A172 (cell line): ENCODE measurements at places on chromosomes 5 and 9.

DNA sequence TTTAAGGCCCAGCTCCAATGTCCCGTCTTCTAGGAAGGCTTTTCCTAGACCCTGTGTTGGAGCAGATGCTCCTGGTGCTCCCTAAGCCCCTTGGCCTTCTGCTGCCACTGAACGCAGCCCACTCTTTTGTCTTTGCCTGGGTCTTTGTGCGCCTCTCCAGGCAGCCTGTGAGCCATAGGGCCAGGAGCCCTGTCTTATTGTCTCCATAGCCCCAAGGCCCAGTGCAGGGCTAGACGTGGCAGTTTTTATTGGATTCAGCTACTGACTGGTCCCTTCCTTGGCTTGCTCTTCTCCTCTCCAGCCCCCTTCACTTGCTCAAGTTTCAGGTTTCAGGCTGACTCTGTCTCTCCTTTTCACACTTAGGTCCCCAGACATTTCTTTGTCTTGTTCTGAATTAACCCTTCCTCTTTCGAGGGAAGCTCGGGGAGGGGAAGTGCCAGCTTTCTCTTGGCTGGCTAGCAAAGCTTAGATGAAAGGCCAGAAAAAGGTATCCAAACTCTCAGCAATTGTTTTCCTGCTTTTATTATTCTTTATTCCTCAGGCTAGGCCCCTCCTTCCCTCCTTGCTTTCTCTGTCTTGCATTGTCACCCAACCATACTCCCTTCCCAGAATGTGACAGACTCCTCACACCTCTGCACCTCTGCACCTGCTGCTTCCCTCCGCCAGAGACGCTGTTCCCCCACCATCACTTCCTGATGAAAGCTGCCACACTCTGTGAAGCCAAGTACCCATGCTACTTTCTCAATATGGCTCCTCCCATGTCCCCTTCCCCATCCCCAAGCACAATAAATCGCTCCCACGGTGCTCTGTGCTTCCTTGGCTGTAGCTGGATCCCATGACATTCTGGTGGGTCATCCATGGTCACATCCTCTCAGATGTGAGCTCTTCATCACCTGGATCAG is 101.6 kb upstream of the CPEB4 start:
- no peak for DNase-seq

DNA sequence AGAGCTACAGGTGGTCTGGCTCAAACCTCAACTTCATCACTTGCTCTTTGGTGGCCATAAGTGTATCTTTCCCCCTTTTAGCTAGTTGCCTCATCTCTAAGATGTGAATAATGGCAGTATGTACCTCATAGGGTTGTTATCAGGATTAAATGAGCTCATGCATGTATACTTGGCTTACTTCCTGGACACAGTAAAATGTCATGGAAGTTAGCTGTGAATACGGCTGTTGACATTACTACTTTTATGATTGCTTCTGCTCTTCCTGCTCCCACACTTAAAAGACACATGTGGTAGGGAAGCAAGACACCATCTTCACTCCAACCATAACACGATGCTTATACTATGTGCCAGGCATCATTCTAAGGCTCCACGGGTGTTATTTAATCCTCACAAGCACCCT is 114.5 kb upstream of the GPR151 start:
- no peak for DNase-seq

GRCh38 chr5:179185941-179186411 is 125.8 kb downstream of the ZNF354C start:
- DNase-seq: no peak

- no peak for DNase-seq
Measured at GRCh38 chr9:84271531-84271900, 69.0 kb downstream of the SLC28A3 start.

GRCh38 chr5:575636-576035 is 36.5 kb upstream of the CEP72 start:
- no peak for DNase-seq

DNA sequence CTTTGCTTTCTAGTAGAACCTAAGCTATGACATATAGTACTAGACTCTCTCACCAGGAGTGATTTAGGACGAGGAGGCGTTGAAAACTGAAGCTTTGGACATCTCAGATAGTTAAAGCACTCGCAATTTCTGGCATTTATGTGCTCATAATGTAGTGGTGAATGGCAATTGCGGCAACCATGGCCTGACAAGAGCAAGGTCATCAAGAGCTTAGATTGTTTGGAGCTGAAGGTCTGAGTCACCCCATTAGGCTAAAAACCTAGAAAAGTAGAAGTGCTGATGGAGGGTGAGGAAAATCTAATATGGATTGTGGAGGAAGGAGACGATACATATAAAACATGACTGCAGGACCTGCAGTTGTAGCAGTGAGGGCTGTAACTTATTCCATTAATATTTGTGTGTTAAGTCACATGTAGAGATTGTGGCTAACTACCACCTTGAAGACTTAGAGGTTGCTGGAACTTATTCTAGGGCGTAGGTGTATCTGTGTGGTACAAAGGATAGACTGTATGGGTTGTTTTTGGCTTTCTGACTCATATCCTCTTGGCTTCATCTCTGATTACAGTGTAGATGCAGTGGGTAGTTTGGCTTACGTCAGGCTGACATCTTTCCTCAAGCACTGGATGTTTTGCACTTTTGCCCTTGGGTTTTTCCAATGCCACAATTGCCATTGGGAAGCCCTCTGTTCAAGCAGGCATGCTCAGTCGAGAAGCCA is 138.9 kb upstream of the CDKN2B start:
- no peak for DNase-seq

- no peak for DNase-seq
Measured at GRCh38 chr9:6576987-6577386, 68.5 kb downstream of the GLDC start.
